MM.1S (cell line): ENCODE measurements at places on chromosomes 4 and X.

DNA sequence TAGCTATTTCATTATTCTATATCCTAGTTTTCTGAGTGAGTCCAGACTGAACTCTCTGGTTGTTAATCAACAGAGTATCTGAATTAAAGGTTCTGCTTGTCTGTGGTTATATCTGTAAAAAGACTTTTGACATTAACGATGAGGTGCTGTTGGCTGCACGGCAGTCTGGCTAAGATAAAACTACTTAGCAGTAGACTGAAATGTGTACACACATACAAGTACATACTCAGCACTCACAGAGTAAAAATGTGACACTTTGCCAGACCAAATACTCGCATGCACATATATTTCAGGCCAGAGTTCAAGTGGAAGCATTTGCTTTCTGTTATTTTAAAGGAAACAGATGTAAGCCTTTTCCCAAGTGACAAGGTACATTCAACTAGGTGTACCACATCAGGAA is 80.5 kb downstream of the PRDM5 start:
- no peaks in the 10 kb centered on the region for H3K27me3 ChIP-seq
- H3K4me3 ChIP-seq, result no peak overlapping the region
- no peaks in the 10 kb centered on the region for H3K36me3 ChIP-seq
- 0 out of 2 replicates have a peak, but pooled peaks cover 3% of the 10 kb centered on the region for H3K4me1 ChIP-seq
- H3K27ac ChIP-seq, result no peak overlapping the region

DNA sequence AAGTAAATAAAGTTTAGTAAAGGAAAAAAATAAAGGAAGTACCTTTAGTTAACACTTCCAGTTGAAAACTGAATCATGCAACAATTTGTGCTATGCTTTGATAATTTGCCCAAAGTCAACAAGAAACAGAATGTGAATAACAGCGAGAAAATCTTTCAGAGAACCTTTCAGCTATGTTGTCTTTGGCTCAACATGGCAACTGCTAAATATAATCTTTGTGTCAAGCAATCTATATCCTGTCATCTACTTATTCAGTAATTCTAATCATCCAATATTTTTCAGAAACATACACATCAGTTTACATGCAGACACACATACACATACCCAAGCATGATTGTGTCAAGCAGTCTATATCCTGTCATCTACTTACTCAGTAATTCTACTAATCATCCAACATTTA is 136.0 kb upstream of the PABPC4L start:
- H3K27me3 ChIP-seq, result no peaks in the 10 kb centered on the region
- H3K4me3 ChIP-seq, result no peak overlapping the region
- H3K4me1 ChIP-seq, result no peaks in the 10 kb centered on the region
- H3K36me3 ChIP-seq, result no peaks in the 10 kb centered on the region
- no peak overlapping the region for H3K27ac ChIP-seq
- DNase-seq, result no peak

DNA sequence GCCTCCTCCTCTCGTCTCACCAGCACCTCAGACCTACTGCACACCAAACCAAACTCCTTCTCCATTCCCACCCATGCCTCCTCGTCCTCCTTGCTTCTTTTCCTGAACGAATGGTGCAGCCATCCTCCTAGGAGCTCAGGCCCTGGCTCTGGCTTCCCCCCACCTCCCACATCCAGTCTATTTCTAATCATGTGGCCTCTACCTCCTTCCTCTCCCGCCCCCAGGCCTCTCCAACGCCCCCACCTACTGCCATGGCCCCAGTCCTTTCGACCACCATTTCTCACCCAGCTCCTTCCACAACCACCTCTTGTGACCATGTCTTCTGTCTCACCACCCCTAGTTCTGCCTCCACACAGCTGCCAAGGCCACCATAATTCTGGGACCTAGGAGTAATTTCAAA is 127.1 kb downstream of the PJA1 start:
- H3K27me3 ChIP-seq, result no peaks in the 10 kb centered on the region
- no peaks in the 10 kb centered on the region for H3K36me3 ChIP-seq
- no peak overlapping the region for H3K27ac ChIP-seq
- DNase-seq, result no peak
- no peak overlapping the region for H3K4me3 ChIP-seq

DNA sequence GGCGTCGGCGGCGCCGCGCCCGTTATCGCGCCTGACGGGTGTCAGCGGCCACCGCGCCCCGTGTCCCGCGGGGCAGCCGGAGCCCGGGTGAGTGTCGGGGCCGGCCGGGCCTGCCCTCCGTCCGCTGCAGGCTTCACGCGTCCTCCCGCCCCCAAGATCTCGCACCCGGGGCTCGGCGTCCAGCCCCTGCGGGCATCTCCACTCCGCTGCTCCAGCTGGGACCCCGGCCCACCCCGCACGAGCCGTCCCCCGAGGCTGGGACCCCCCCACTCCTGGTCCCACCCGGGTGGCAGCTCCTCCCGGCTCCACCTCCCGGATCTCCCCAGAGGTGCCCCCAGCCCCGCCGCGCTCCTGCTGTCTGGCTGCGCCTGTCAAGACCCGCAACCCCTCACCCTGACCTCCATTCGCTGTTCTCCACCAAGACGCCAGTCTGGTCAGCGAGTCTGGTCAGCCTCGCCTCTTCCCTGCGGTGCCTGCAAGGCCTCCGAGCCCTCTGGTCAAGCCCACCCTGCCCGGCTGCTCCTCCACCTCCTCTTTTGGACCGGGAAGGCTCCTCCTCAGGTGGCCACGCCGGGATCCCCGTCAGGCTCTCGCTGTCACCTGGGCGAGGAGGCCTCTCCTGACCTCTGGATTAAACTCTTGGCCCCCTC is 66.0 kb upstream of the NKX1-1 start:
- no peak for DNase-seq
- H3K27me3 ChIP-seq, result no peaks in the 10 kb centered on the region
- no peak overlapping the region for H3K27ac ChIP-seq
- H3K4me3 ChIP-seq, result no peak overlapping the region
- no peaks in the 10 kb centered on the region for H3K4me1 ChIP-seq
- H3K36me3 ChIP-seq, result no peaks in the 10 kb centered on the region

DNA sequence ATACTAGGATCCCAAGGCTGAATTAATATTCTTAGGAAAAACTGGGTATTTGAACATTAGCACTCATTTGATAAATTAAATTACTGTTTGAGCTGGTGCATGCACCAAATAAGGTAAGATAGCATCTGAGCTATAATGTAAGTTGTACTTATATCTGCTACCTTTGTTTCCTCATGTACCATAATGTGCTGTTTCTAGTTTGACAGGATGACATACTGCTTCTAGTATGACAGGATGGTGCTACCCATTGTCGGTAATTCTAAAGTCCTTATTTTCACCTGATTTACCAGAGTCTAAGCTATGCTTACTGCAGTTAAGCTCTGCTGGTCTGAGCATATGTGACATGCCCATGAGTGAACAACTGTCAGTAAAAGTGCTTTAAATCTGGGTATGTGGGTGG is 1017.5 kb upstream of the IGFBP7 start:
- no peaks in the 10 kb centered on the region for H3K36me3 ChIP-seq
- no peaks in the 10 kb centered on the region for H3K4me1 ChIP-seq
- H3K27ac ChIP-seq, result no peak overlapping the region
- DNase-seq, result no peak
- H3K4me3 ChIP-seq, result no peak overlapping the region
- H3K27me3 ChIP-seq, result no peaks in the 10 kb centered on the region

- no peaks in the 10 kb centered on the region for H3K27me3 ChIP-seq
- H3K4me1 ChIP-seq, result no peaks in the 10 kb centered on the region
- no peak overlapping the region for H3K27ac ChIP-seq
Observed at GRCh38 chr4:2025817-2026216, 17.0 kb upstream of the NELFA start.

GRCh38 chr4:172152284-172152683 is 339.1 kb downstream of the GALNTL6 start:
- H3K36me3 ChIP-seq, result no peaks in the 10 kb centered on the region
- H3K27me3 ChIP-seq, result no peaks in the 10 kb centered on the region
- no peak overlapping the region for H3K4me3 ChIP-seq

GRCh38 chr4:138252551-138252950 is 10.4 kb upstream of the SLC7A11 start:
- no peak overlapping the region for H3K27ac ChIP-seq
- no peak for DNase-seq
- no peaks in the 10 kb centered on the region for H3K36me3 ChIP-seq

- no peaks in the 10 kb centered on the region for H3K4me1 ChIP-seq
- H3K4me3 ChIP-seq, result no peak overlapping the region
- no peak for DNase-seq
- H3K27ac ChIP-seq, result no peak overlapping the region
- H3K36me3 ChIP-seq, result no peaks in the 10 kb centered on the region
Observed at GRCh38 chr4:24603343-24603742, 19.0 kb upstream of the DHX15 start.

DNA sequence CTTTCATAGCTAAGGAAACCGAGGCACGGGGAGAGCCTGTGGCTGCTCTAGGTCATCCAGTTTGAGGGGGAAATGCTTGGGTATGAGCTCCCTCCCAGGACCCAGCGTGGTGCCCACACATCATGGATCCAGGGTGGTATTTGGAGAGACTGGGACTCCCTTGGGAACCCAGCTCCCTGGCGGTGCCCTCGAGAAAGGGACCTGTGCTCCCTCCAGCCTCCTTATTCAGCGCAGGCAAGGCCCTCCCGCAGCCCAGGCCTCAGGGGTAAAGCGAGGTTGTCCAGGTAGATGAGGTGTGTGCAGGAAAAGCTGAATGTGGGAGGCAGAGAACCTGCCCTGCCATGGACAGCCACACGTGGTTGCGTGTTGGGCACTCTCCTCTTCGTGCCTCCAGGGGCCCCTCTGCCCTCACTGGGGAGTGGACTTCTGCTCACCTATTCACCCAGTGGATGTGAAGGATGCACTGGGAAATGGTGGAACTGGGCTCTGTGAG is 53.8 kb upstream of the GPR78 start:
- DNase-seq, result no peak
- no peaks in the 10 kb centered on the region for H3K36me3 ChIP-seq
- peaks cover 48% of the 10 kb centered on the region for H3K27me3 ChIP-seq
- H3K4me1 ChIP-seq, result no peaks in the 10 kb centered on the region
- no peak overlapping the region for H3K27ac ChIP-seq

- no peak overlapping the region for H3K27ac ChIP-seq
- no peak overlapping the region for H3K4me3 ChIP-seq
- DNase-seq, result no peak
- no peaks in the 10 kb centered on the region for H3K4me1 ChIP-seq
- H3K36me3 ChIP-seq, result no peaks in the 10 kb centered on the region
Observed at GRCh38 chrX:47420265-47420664, 49.9 kb downstream of the ZNF157 start.

DNA sequence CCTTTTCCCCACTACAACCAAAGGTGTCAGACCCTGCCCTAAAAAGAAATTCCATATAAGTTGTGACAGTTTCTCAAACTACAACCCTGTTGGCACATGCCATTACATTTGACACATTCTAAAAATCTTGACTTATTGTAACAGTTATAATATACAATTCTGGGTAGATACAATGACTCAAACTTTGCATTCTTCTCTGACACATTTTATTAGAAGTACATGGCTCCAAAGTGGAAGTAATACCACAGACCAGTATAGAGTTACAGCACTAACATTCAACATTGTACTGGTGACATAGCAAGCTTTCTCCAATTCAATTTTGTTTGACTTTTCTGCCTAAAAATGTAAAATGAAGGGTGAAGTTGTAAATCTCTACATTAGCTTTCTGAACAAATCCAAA is 196.6 kb upstream of the ETNPPL start:
- no peaks in the 10 kb centered on the region for H3K36me3 ChIP-seq
- no peak for DNase-seq
- H3K4me3 ChIP-seq, result no peak overlapping the region
- no peaks in the 10 kb centered on the region for H3K27me3 ChIP-seq

- no peak overlapping the region for H3K27ac ChIP-seq
- peak; percentile 70 for DNase-seq
- no peak overlapping the region for H3K4me3 ChIP-seq
Observed at GRCh38 chr4:145041378-145041777, 56.6 kb downstream of the ANAPC10 start.

- H3K27me3 ChIP-seq, result no peaks in the 10 kb centered on the region
- H3K4me3 ChIP-seq, result no peak overlapping the region
- H3K27ac ChIP-seq, result no peak overlapping the region
- H3K36me3 ChIP-seq, result no peaks in the 10 kb centered on the region
Observed at GRCh38 chr4:70749313-70749712, 27.5 kb downstream of the RUFY3 start.
